ENCODE measurements at places on chromosomes 5 and 9. TPM values are rescaled to one million over a fixed set of nuclear protein-coding genes. Genes with fewer than 3 reads are reported as not detected.

The PCDHGB5 gene
- 43.3 TPM for total RNA-seq

The TNC gene
- total RNA-seq, result 206 TPM

DNA sequence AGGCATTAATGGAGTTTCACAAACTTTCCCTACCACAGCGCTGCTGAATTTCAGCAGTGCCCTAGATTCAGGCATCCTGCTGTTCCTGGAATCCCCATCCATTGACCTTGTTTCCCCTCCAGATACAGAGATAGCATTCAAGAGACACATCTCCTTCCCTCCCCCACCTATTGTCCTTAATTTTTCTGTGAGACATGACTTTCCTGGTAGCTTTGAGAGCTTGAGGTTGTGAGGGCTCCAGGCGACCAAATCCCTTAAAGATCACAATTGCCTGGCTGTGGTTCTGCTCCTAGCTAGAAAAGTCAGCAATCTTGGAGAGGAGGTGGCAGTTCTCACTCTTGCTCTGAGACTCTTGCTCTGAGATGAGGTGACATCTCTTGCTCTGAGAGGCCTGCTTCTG lies 48.0 kb downstream of the PRR16 start:
- no peak overlapping the region for H3K27ac ChIP-seq
- no peaks in the 10 kb centered on the region for H3K27me3 ChIP-seq
- H3K4me1 ChIP-seq, result no peaks in the 10 kb centered on the region
- H3K4me3 ChIP-seq, result no peak overlapping the region

DNA sequence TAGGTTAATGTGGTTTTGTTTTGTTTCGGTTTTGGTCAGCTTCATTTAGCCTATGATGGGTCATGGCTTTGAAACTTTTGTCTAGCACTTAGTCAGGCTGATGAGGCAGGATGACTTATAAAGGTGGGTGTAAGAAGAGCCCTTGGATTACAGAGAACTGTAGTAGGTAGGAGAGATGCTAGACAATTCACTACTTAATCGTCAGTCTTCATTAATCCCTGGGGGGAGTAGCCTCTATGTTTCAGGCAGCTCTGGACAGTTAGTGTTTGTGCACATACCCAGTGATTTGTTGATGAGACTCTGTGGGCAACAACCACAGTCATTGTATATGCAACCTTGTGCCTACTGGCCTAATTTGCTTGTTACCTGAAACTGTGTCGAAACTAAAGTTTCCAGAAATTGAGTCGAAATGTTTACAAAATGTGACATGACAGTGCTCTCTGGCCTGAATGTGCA lies 113.3 kb downstream of the MTREX start:
- no peak overlapping the region for H3K27ac ChIP-seq
- DNase-seq, result no peak
- no peaks in the 10 kb centered on the region for H3K27me3 ChIP-seq
- H3K4me3 ChIP-seq, result no peak overlapping the region

- peak; percentile 11 for DNase-seq
- no peak overlapping the region for H3K27ac ChIP-seq
- H3K27me3 ChIP-seq, result peaks cover 26% of the 10 kb centered on the region
- no peaks in the 10 kb centered on the region for H3K4me1 ChIP-seq
- no peaks in the 10 kb centered on the region for H3K36me3 ChIP-seq
These were observed 44.4 kb downstream of the PCA3 start for GRCh38 chr9:76808636-76809035.

Measured in A673 (cell line).